ENCODE measurements at places on chromosomes 6 and 20. TPM values are rescaled to one million over a fixed set of nuclear protein-coding genes. Genes with fewer than 3 reads are reported as not detected.

The SMIM28 gene
- total RNA-seq: not detected

The MYO6 gene
- 14.4 TPM for total RNA-seq

GRCh38 chr20:16191496-16191895, 381.8 kb downstream of the KIF16B start:
- H3K27ac ChIP-seq: no peak overlapping the region
- H3K4me1 ChIP-seq: no peaks in the 10 kb centered on the region
- H3K27me3 ChIP-seq: no peaks in the 10 kb centered on the region
- no peaks in the 10 kb centered on the region for H3K36me3 ChIP-seq

DNA sequence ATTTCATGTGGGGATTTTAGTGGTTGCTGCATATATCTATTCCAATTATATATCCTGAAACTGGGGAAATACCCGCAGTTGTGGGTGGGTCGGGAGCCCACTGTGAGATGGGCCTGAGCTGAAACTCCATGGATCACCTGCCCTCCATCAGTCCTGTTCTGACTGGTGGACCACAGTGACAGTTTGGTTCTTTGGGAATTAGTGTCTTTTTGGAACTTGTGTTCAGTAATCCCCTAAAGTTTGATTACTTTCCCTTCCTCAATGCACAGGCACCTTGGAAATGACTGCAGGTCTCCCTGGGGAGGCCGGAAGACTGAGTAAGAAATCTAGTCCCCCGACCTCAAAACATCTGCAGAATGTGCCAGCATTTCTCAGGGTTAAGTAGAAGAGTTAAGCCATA, 11.3 kb downstream of the STK35 start:
- no peaks in the 10 kb centered on the region for H3K27me3 ChIP-seq
- DNase-seq: no peak
- peaks cover 8% of the 10 kb centered on the region for H3K36me3 ChIP-seq
- no peak overlapping the region for H3K4me3 ChIP-seq
- H3K27ac ChIP-seq: no peak overlapping the region
- peaks cover 10% of the 10 kb centered on the region for H3K4me1 ChIP-seq

DNA sequence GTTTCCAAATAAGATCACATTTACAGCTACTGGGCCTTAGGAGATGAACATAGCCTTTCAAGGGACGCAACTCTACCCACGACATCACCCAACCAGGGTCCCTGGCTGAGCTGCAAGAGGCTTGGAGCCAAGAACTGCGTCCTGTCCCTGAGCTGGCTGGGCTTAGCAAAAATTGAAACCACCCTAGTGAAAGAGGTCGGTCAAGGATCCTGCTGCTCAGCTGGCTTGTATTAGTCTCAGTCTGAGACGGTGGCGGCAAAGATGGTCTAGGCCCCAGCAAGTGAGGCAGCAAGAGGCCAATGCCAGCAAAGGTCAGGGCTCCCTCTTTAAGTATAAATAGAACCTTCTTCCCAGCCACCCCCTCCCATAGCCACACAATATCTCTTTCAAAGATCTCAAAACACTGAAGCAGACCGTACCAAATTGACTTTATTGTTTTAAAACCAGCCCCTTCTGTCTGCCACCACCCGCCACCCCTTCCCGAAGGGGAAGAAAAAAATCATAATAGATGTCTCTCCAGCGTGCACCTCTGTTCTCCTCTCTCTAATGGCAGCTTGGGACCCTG, 140.5 kb downstream of the EYA2 start:
- H3K4me1 ChIP-seq: no peaks in the 10 kb centered on the region
- H3K27me3 ChIP-seq: no peaks in the 10 kb centered on the region
- no peaks in the 10 kb centered on the region for H3K36me3 ChIP-seq
- no peak overlapping the region for H3K27ac ChIP-seq
- H3K4me3 ChIP-seq: no peak overlapping the region
- DNase-seq: no peak

DNA sequence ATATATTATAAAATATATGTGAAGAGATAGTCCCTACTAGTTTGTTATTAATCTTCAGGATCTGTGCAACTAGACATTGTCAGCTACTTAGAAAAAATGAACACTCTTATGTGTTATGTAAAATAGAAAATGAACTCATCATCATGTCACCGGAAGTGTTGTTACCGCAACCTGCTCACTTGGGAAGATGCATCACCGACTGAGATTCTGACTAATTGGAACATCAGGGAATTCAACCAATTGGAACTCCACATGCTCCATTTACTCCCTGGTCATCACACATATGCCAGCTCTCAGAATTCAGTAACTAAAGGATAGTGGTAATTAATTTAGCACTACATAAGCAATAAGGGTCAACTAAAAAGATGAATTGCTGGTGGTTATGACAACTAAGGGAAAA, 16.7 kb upstream of the B3GAT2 start:
- H3K4me1 ChIP-seq: no peaks in the 10 kb centered on the region
- H3K4me3 ChIP-seq: no peak overlapping the region
- H3K36me3 ChIP-seq: no peaks in the 10 kb centered on the region
- no peaks in the 10 kb centered on the region for H3K27me3 ChIP-seq
- H3K27ac ChIP-seq: no peak overlapping the region
- peak; percentile 3 for DNase-seq

- no peak overlapping the region for H3K27ac ChIP-seq
- no peaks in the 10 kb centered on the region for H3K4me1 ChIP-seq
- no peaks in the 10 kb centered on the region for H3K36me3 ChIP-seq
- no peak overlapping the region for H3K4me3 ChIP-seq
- H3K27me3 ChIP-seq: no peaks in the 10 kb centered on the region
Measured at GRCh38 chr20:14332866-14333265, 4.5 kb downstream of the FLRT3 start.

GRCh38 chr6:373031-373430, 18.5 kb upstream of the IRF4 start:
- H3K4me3 ChIP-seq: no peak overlapping the region
- no peaks in the 10 kb centered on the region for H3K4me1 ChIP-seq
- H3K27ac ChIP-seq: no peak overlapping the region
- H3K36me3 ChIP-seq: no peaks in the 10 kb centered on the region
- no peak for DNase-seq

GRCh38 chr6:140541288-140541687, 1166.8 kb upstream of the CITED2 start:
- no peak overlapping the region for H3K4me3 ChIP-seq
- peak; percentile 56 for DNase-seq
- H3K36me3 ChIP-seq: no peaks in the 10 kb centered on the region
- H3K4me1 ChIP-seq: peaks cover 19% of the 10 kb centered on the region
- H3K27ac ChIP-seq: no peak overlapping the region
- no peaks in the 10 kb centered on the region for H3K27me3 ChIP-seq

DNA sequence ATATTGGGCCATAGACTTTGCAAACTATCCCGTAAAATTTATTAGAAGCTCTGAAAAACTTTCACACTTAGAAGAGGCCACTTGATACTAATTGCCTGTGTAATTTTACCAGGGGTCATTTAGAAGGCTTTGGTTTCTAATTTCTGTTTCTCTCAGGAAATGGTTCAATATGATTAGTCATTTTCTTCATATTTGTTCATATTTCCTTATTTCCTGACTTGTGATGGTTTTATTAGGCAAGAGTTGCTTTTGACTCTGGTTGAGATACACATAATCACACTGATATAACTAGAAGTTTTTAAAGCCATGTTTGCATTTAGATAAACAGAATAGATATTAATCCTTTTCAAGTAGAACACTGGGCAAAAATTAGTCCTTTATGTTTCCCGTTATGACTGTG, 11.8 kb upstream of the HBS1L start:
- no peak for DNase-seq
- H3K27ac ChIP-seq: no peak overlapping the region
- H3K36me3 ChIP-seq: no peaks in the 10 kb centered on the region
- H3K4me1 ChIP-seq: no peaks in the 10 kb centered on the region
- H3K27me3 ChIP-seq: no peaks in the 10 kb centered on the region

- no peaks in the 10 kb centered on the region for H3K36me3 ChIP-seq
- H3K4me1 ChIP-seq: peaks cover 18% of the 10 kb centered on the region
- H3K27me3 ChIP-seq: no peaks in the 10 kb centered on the region
- peak; percentile 73 for DNase-seq
- H3K27ac ChIP-seq: no peak overlapping the region
- no peak overlapping the region for H3K4me3 ChIP-seq
Measured at GRCh38 chr6:130965656-130966055, 97.4 kb downstream of the EPB41L2 start.

GRCh38 chr20:3701061-3701998, 11.1 kb downstream of the SIGLEC1 start:
- no peak overlapping the region for H3K4me3 ChIP-seq
- no peak overlapping the region for H3K27ac ChIP-seq
- H3K4me1 ChIP-seq: no peaks in the 10 kb centered on the region
- H3K36me3 ChIP-seq: no peaks in the 10 kb centered on the region
- H3K27me3 ChIP-seq: peaks cover 3% of the 10 kb centered on the region

Measured in fibroblast of lung (primary cell).